Naive thymus-derived CD8-positive, alpha-beta T cell (primary cell): ENCODE measurements at places on chromosomes 3 and 15.

GRCh38 chr3:42529468-42529867, 27.0 kb downstream of the VIPR1 start:
- peak; percentile 43 for DNase-seq

GRCh38 chr3:101061312-101061711, 68.1 kb upstream of the ABI3BP start:
- DNase-seq, result no peak

- no peak for DNase-seq
These were observed 144.7 kb upstream of the ABHD17C start for GRCh38 chr15:80550219-80550907.

DNA sequence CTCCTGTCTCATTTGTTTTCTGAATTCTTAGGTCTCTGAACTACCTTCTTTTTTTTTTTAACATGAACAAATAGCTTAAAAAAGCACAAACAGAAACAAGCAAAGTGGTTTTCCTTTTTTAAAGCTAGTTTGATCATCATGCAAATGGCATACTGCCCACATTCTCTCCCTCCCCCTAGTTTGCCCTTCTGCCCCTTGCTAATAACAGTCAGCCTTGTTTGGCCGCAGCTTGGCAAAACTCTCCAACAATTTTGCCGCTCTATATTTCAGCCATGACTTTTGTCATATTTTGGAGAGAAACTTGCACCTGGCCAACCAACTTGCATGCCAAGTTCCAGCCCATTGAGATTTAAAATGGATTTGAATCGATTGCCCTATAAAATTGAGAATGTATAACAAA, 666.0 kb upstream of the NR2F2 start:
- no peak for DNase-seq

DNA sequence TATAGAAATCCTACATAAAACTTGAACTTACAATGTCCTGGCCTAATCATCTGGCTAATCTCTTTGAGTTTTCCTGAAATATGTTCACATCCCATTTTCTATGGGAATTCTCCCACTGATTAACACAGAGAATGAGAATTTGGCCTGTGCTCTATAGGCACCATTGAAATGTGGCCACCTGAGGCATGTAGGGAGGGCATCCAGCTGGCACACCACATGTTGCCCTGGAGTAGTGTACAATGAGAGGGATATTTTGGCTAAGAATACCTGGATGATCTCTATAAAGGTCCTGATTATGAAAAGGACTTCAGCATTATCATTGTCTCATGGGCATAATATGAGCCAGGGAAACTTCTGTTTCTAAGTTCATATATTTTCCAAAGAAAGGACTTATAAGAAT, 324.0 kb downstream of the ZBTB20 start:
- no peak for DNase-seq

DNA sequence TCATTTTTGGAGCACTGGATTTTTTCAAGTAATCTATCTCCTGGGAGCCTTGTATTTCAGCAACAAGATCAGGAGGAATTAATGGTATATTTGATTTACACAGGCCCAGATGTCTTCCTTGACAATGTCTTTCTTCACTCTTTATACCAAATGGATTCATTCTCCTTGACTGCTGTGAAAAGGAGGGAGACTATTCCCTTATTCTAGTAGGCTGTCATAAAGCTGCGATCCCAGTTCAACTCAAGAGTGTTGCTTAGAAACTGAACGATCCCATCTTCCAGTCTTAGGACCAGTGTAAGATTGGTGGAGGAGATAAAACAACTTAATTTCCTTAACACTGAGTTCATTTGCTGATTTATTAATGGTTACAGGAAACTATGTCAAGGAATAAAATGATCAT, 119.4 kb upstream of the ROBO1 start:
- DNase-seq, result no peak

- no peak for DNase-seq
These were observed 46.1 kb downstream of the AMOTL2 start for GRCh38 chr3:134328147-134328591.

GRCh38 chr3:64621726-64622395, 65.9 kb downstream of the ADAMTS9 start:
- DNase-seq, result no peak

DNA sequence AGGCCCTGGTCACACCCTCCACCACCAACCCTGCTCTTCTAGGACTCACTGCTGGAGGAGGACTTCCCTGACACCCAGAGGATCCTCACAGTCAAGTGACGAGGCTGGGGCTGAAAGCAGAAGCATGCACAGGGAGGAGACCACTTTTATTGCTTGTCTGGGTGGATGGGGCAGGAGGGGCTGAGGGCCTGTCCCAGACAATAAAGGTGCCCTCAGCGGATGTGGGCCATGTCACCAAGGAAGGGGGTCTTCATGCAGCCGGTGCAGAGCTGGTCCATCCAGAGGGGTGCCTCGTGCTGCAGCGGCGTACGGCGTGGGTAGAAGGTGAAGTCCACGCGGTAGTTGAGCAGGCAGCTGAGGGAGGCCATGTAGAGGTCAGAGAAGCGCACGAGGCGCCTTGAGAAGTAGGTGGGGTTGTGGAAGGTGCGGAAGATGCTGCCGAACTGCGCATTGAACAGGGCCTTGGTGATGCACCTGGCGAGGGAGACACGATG, 9.4 kb downstream of the NT5DC2 start:
- no peak for DNase-seq

GRCh38 chr3:50524746-50525145, 21.3 kb upstream of the CACNA2D2 start:
- no peak for DNase-seq

- no peak for DNase-seq
These were observed 179.4 kb downstream of the GHSR start for GRCh38 chr3:172268868-172269267.

DNA sequence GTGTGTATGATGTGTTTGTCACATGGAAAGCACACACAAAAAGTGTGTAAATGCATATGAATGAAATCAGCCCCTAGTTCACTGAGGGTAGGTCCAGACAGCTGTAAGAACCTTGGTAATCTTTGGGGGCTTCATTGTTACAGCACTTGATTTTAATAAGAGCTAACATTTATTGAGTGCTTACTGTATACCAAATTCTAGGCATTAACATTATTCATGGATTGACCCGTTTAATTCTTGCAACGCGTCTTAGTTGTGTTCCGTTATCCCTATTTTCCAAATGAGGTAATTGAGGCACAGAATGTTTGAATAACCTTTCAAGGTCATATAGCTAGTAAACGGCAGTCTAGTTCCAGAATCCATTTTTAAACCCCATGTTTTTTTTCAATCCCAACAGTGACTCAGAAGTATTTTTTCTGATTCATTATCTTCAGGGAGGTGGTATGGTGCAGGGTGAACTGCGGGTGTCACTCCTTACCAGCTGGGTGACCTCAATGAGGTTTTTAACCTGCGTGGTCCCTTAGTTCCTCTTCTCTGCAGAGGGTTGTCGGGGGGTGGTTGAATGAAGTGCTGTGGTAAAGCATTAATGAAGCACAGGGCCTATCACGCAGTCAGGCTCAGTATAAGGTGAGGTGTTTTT, 14.2 kb downstream of the RAB8B start:
- DNase-seq, result peak; percentile 47

DNA sequence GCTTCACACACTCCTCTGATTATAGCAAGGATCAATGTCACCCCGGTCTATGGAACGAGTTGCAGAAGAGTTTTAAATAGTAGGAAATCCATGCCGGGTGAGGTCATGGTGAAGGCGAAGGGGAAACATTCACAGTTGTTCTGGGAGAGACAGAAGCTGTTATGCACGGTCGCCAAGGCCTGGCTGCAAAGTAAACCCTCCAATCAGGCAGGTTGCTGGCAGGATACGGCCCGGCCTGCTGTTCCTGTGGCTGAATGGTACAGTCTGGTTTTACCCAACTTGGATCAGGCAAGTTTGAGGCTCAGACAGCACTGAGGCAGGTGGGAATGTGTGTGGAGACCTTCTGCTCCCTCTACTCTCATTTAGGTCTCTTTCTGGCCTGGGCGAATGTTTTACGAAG, 45.3 kb upstream of the ATP2B2 start:
- no peak for DNase-seq

DNA sequence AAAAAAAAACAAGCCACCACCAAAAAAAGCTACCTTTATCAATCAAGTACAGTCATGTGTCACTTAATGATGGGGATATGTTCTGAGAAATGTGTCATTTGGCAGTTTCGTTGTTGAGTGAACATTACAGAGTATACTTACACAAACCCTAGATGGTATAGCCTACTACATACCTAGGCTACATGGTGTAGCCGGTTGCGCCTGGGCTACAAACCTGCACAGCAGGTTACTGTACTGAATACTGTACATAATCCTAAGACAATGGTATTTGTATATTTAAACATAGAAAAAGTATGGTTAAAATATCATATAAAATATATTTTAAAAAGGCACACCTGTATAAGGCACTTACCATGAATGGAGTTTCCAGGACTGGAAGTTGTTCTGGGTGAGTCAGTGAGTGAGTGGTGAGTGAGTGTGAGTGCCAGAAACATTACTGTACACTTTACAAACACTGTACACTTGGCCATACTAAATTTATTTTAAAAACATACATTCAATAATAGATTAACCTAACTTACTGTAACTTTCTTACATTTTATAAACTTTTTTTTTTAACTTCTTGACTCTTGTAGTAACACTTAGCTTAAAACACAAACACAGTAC, 25.9 kb upstream of the JMJD7 start:
- no peak for DNase-seq

GRCh38 chr3:16494814-16495431, 18.6 kb downstream of the RFTN1 start:
- DNase-seq, result no peak

DNA sequence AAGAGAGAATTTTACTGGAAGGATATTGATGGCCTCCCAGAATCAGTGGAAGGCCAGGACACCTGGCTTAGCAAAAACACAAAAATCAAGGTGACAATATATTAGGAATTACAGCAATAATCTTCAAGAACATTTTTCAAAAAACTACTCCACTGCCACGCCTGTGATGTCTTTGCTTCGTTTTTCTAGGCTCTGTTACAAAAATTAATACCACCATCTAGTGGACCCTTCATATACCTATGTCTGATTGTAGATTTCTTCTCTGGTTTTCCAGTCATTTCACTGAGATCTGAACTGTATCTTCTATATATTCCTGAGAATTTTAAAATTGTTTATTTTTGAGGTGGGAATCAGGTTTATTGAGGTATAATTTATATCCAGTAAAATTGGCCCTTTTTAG, 5.6 kb upstream of the SLC33A1 start:
- DNase-seq, result no peak

DNA sequence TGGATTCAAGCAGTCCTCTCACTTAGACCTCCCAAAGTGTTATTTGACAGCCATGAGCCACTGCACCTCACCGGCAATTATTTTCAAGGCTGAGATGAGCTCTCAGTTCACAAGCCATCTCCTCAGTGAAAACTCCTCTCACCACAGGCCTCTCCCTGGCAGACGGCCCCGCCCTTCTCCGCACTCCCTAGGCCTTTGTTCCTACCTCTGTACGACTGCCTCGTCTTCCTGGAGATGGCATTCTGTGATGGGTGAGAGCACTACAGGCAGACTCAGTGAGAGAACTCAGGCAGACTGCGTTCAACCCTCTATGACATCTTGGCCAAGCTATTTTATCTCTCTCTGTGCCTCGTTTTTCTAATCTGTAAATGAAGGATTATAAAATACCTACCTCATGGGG, 67.0 kb upstream of the TPM1 start:
- DNase-seq, result no peak

- no peak for DNase-seq
These were observed 14.1 kb downstream of the PTPN23 start for GRCh38 chr3:47394881-47395280.

DNA sequence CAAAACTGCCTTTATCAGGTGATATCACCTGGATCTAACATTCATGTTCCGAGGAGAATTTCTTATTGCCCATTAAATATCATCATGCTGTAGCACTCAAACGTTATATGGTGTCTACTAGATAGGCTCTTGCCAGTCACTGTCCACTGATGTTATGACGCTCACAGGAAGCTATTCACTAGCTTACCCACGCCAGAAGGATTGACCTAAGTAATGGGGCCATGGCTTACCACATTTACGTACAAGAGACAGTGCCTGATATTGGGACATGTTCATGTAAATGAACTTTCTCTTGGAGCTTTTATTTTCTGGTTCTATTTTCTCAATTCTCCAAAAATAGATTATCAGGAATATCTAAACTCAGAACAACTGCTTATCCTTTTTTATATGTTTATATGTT, 91.7 kb upstream of the NAALADL2 start:
- no peak for DNase-seq

DNA sequence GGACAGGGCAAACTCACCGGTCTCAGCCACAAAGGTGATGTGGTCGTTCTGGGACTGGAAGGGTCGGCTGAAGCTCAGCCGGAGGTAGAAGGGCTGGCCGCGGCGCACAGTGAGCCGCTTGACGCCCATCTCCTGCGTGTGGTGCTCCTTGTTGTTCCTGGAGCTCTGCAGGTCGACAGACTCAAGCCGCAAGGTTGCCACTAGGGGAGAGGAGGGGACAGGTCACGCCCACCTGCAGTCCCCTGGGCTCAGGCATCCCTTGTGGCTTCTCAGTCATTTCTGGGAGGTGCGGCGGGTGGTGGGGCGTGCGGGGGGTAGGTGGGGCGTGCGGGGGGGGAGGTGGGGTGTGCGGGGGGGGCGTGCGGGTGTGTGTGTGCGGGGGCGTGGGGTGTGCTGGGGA, 26.7 kb upstream of the TGM5 start:
- DNase-seq, result no peak

GRCh38 chr3:43558171-43558570, 63.6 kb downstream of the ANO10 start:
- DNase-seq, result no peak

GRCh38 chr15:92655178-92655995, at the start of gene FAM174B:
Gene FAM174B, minus strand, starts transcription at chr15:92655775.
- no peak for DNase-seq

- DNase-seq, result no peak
These were observed 138.5 kb upstream of the STRIT1 start for GRCh38 chr3:155431856-155432570.

- DNase-seq, result no peak
These were observed 17.8 kb downstream of the MKRN2 start for GRCh38 chr3:12574661-12575060.

- no peak for DNase-seq
These were observed 369.1 kb downstream of the RORA start for GRCh38 chr15:60859996-60860494.

DNA sequence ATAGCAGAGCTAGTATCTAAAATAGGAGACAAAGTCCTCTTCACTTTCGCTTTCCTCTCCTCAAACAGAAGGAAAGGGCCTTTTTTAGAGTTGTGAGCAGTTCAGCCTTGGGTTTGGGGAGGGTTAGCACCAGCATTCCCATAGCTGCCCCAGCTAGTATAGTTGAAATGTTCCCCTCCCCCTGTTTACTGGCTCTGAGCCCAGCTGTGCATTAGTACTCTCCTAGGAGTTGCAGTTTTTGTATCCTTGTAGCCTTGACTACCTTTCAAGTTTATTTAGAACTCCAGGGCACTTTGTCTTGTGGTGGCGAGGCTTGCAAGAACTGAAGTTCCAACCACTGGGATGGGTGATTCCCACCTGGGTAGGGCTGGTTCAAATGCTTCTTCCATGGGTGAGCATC, 245.1 kb upstream of the NAALADL2 start:
- DNase-seq, result no peak

DNA sequence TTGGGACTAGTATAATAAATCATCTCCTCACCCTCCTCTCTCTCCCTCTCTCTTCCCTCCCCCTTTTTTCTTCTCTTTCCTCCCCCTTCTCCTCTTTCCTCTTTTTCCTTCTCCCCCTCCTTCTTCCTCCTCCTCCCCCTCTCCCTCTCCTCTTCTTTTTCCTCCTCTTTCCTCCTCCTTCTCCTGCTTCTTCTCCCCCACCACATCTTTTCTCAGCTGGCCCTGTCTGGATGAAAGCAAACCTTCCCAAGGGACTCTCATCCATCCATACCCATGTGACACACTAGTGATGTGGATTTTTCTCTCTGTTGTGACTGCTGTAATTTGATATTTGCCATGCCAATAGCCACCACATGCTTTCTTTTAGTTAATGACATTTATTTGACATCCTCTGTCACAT, 127.2 kb downstream of the EBLN2 start:
- no peak for DNase-seq
